ENCODE measurements at places on chromosomes 1 and 21. TPM values are rescaled to one million over a fixed set of nuclear protein-coding genes. Genes with fewer than 3 reads are reported as not detected.

DNA sequence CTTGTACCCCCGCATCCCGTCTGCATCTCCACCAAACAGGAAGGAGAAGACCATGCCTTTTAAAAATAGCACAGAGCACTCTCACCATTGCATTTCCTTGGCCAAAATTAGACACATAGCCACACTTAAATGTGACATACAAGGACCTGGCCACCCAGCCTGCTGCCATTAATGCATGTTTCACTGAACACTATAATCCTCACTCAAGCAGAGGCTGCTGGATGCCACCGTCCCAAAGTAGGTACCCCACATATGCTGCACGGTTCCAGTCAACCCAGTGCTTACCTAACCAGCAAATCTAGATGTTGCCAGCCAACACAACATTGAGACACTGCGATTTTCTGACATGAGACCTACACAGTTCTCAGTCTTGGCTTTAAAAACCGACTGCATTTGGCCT is 107.7 kb downstream of the ADSS2 start:
- no peaks in the 10 kb centered on the region for H3K4me1 ChIP-seq
- H3K27me3 ChIP-seq = no peaks in the 10 kb centered on the region
- DNase-seq = no peak
- H3K36me3 ChIP-seq = no peaks in the 10 kb centered on the region
- no peak overlapping the region for H3K4me3 ChIP-seq

DNA sequence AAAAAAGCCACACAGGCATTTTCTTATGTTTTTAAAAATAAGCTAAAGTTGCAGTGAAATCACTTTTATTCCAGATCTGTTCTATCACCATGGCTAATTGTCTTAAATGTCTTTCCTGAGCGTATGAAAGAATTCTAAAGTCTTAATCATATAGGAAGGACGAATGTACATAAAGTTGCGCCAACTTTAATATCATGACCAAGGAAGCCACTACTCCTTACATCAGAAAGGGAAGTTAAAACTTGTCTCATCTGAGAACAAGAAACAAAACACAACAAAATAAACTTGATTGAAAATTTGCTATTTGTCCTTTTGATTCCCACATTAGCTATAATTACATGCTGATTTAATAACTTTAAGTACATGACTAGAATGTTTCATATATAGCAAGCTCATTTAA is 26.5 kb downstream of the CNIH4 start:
- no peak for DNase-seq
- no peaks in the 10 kb centered on the region for H3K27me3 ChIP-seq
- H3K4me1 ChIP-seq = peaks cover 61% of the 10 kb centered on the region
- H3K4me3 ChIP-seq = no peak overlapping the region

DNA sequence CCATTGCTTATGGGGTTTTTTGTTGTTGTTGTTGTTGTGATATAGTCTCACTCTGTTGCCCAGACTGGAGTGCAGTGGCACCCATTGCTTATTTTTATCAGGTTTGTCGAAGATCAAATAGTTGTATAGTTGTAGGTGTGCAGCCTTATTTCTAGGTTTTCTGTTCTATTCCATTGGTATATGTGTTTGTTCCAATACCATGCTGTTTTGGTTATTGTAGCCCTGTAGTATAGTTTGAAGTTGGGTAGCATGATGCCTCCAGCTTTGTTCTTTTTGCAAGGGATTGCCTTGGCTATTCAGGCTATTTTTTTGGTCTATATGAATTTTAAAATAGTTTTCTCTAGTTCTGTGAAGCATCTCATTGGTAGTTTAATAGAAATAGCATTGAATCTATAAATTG is 11.6 kb downstream of the ZNF678 start:
- no peaks in the 10 kb centered on the region for H3K36me3 ChIP-seq
- DNase-seq = no peak
- H3K27me3 ChIP-seq = no peaks in the 10 kb centered on the region
- no peak overlapping the region for H3K4me3 ChIP-seq
- no peaks in the 10 kb centered on the region for H3K4me1 ChIP-seq
- no peak overlapping the region for H3K27ac ChIP-seq

Gene CCDC185
- total RNA-seq = not detected

DNA sequence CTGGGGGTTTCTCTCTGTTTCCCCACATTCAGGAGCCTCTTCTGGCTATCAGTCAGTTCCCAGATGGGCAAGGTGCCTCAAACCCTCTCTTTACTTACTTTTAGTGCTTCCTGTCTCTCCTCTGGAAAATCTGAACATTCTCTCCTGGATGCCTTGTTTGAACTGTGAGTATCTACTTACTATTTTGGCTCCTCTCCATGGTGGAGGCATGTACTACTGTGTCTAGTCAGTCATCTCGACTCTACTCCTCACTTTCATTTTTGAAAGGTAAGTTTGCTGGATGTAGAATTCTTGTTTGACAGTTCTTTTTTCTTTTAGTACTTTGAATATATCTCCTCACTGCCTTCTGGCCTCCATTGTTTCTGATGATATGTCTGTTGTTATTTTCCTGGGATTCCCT is 70.9 kb upstream of the FAM78B start:
- DNase-seq = no peak
- no peaks in the 10 kb centered on the region for H3K27me3 ChIP-seq

DNA sequence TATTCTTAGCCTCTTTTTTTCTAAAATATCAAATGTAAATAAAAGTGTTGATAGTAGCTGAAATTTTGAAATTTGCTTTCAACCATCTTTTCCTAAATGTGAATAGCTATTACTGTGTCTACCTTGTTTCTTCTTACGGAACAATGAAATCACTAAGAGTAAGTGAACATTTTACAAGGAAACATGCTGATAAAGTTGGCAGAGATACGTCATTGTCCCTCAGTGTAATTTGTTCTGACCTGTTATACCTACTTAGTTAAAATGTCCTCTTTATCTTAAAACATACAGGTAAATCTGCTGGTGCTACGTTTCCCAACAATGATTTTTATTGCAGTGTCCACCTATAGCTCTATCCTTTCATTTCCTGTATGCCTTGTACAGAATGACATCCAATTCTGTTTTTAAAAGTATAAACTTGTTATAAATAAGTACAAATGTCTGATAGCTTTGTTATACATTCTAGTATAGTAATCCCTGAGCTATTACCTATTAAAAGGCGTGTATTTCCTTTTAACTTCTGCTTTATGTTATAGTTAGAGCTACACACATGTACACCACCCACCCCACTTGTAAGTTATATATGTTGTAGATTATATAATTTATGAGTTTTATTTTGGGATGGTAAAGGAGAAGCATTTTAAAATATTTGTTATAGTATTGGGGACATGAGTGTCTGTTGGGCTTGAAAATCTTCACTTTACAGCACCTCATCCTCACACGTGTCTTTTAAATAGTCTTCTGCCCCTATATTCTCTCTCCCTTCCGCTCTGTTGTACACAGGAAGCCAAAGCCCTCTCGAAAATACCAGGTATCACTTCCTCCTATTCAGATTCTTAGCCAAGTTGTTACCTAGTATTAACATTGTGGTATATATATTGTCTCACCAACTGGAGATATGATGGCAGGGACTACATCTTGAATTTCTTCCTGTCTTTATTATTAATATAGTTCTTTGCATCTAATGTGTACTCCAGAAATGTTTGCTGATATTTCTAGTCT is 25.2 kb downstream of the LAMC1 start:
- H3K36me3 ChIP-seq = no peaks in the 10 kb centered on the region
- no peak overlapping the region for H3K4me3 ChIP-seq
- H3K27me3 ChIP-seq = no peaks in the 10 kb centered on the region
- H3K27ac ChIP-seq = no peak overlapping the region

Gene EXTL1
- 0.32 TPM for total RNA-seq

Gene MAGOH
- 79.1 TPM for total RNA-seq

DNA sequence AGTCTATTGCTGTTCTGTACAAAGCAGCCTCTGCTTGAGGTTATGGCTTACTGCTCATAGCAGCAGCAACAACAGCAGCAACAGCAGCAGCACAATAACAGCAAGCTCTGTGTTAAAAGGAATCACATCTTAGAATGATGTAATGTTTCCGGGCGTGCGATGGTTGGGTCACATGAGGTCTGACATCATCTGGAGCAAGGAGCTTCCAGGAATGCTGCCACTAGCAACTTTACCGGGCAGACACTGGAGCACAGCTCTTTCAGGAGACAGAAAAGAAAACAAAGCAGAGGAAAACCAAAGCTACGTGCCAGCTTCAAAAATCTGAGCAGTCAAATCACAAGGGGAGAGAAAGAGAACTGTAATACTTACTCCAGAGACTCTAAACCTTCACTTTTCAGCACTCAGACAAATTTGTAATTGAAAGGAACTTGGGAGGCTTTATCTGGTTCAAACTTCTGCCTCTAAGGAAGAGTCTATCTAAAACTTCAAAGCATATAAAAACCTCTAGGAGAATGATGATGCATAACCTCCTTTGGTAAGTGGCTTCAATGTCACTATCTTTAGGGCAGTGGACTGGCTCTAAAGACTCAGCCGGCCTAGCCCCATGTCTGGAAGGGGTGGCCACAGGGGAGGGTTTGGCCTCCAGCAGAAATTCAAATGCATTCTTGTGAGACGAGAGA is 28.3 kb upstream of the RAB3GAP2 start:
- H3K27me3 ChIP-seq = no peaks in the 10 kb centered on the region
- no peaks in the 10 kb centered on the region for H3K4me1 ChIP-seq
- H3K4me3 ChIP-seq = no peak overlapping the region
- H3K27ac ChIP-seq = no peak overlapping the region

Gene SPATA1
- total RNA-seq = 2.4 TPM

DNA sequence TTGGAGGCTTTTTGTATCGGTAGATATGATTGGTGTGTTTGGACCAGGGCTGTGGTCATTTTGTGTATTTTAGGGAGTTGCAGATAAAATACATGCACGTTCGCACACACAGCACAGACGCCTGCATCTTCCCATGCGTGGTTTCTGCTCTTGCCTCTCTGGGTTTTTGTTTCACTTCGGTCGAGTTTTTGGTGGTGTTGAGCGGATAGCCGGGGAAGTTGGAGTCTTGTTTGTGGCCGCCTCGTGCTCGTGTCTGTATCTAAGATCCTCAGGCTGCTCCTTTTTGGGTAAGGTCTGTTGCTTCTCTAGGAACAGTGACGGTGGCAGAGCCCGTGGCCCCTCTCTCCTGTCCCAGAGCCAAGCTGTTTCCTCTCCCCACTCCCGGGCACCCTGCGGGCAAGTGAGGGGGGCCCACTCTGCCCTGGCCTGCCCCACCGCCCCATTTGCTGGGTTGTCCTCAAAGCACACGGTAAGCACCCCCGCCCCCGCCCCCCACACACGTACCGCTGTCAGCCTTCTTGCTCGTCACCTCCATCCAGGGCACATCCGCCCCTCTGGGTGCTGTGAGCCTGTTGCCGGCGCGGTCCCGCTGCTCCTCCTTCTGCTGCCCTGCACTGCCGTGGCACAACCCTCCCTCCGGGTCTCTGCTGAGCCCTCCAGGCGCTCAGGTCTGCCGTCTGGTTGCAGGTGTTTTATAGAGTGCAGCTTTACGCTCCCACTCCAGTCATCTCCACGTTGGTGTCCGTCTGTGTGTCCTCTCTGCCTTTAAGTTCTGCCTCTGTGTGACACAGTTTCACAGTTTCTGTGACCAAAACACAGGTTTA is 51.9 kb downstream of the AGPAT3 start:
- peaks cover 3% of the 10 kb centered on the region for H3K36me3 ChIP-seq
- peak overlapping the region; percentile 71 for H3K4me3 ChIP-seq
- peak; percentile 80 for DNase-seq
- H3K27ac ChIP-seq = peak overlapping the region; percentile 84
- H3K4me1 ChIP-seq = peaks cover 33% of the 10 kb centered on the region

DNA sequence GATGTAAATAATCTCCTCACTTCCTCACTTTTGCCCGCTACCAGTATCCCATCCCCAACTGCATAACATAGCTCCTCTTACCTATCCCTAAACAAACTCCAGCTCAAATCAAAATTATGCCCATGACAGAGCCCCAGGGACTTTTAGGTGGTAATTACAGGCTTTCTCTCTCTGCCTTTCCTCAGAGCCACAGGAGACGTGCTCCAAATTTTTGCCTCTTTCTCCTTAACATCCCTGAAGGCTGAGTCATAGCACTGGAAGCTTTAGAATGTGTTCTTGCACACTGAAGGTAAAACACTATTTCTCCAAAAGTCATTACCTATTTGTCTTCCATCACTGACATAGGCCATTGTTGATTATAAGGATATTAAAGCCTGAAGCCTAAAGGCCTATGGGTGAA is 263.5 kb upstream of the PLD5 start:
- H3K36me3 ChIP-seq = no peaks in the 10 kb centered on the region
- no peak overlapping the region for H3K27ac ChIP-seq

GRCh38 chr1:99217599-99217998 is 46.7 kb upstream of the PLPPR4 start:
- H3K4me3 ChIP-seq = no peak overlapping the region
- H3K36me3 ChIP-seq = no peaks in the 10 kb centered on the region
- H3K27ac ChIP-seq = no peak overlapping the region
- no peaks in the 10 kb centered on the region for H3K4me1 ChIP-seq

Gene MROH7
- 0.24 TPM for total RNA-seq

GRCh38 chr1:234737967-234738314 is 128.0 kb upstream of the IRF2BP2 start:
- H3K4me3 ChIP-seq = no peak overlapping the region
- H3K36me3 ChIP-seq = no peaks in the 10 kb centered on the region
- no peaks in the 10 kb centered on the region for H3K4me1 ChIP-seq
- no peaks in the 10 kb centered on the region for H3K27me3 ChIP-seq

- H3K4me1 ChIP-seq = no peaks in the 10 kb centered on the region
- no peak overlapping the region for H3K27ac ChIP-seq
- H3K36me3 ChIP-seq = no peaks in the 10 kb centered on the region
- H3K27me3 ChIP-seq = no peaks in the 10 kb centered on the region
- DNase-seq = no peak
- no peak overlapping the region for H3K4me3 ChIP-seq
Observed at GRCh38 chr1:183148599-183148998, 37.5 kb upstream of the LAMC2 start.

DNA sequence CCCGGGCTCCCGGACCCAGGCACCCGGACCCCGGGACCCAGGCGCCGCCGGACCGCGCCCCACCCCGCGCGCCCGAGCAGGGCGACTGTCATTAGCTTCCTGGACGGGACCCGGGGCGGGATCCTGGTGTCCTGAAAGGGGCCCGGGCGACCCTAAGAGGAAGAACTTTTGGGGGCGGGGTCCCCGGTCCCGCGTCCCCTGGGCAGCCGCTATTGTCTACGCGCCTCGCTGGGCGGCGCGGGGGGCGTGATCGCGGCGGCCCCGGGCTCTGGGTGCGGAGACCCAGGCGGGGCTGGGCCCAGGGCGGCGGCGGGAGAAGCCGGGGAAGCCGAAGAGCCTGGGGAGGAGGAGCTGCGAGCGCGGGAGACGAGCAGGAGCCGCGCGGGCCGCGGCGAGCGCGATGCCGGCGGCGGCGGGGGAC is 465 bp downstream of the HUNK start:
- H3K27ac ChIP-seq = no peak overlapping the region
- no peaks in the 10 kb centered on the region for H3K36me3 ChIP-seq
- DNase-seq = no peak
- no peak overlapping the region for H3K4me3 ChIP-seq

- no peak overlapping the region for H3K4me3 ChIP-seq
- no peak for DNase-seq
Observed at GRCh38 chr1:55869065-55869464, 653.9 kb upstream of the USP24 start.

Gene VANGL1
- total RNA-seq = 1.0 TPM

All from naive thymus-derived CD4-positive, alpha-beta T cell (primary cell).